ENCODE measurements at places on chromosomes 3 and 15.

DNA sequence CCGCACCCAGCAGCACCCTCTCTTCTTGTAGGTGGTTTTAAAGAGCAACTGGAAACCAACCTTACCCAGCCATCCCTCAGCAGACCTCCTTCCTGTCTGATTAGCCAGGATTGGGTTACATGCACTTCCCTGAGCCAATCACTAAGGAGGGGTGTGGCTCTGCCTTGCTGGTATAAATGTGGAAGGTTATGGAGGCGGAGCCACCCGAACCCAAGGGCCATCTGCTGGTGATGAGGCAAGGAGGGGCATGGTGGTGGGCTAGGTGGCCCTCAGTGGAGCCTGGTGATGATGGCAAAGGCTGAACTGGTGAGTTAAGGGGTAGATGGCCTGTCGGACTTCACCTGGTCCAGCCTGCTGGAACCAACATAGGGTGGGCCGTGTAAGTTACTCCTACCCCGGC, 39.8 kb downstream of the CCDC33 start:
- DNase-seq = no peak

DNA sequence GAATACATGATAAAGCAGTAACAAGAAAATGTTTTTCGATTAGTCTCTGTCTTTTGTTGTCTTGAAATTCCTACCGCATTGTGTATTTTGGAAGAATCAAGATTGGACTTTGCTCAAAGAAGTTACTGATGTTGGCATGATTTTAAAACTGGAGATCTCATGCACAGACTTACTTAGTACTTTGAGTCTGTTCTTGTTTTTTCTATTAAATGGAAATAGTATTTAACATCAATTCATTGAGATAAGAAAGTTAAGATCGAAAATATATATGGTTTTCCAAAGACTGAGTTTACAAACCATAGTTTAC, 2.6 kb downstream of the ABHD10 start:
- no peak for DNase-seq

- no peak for DNase-seq
Observed at GRCh38 chr3:25586553-25586952, 78.2 kb downstream of the TOP2B start.

DNA sequence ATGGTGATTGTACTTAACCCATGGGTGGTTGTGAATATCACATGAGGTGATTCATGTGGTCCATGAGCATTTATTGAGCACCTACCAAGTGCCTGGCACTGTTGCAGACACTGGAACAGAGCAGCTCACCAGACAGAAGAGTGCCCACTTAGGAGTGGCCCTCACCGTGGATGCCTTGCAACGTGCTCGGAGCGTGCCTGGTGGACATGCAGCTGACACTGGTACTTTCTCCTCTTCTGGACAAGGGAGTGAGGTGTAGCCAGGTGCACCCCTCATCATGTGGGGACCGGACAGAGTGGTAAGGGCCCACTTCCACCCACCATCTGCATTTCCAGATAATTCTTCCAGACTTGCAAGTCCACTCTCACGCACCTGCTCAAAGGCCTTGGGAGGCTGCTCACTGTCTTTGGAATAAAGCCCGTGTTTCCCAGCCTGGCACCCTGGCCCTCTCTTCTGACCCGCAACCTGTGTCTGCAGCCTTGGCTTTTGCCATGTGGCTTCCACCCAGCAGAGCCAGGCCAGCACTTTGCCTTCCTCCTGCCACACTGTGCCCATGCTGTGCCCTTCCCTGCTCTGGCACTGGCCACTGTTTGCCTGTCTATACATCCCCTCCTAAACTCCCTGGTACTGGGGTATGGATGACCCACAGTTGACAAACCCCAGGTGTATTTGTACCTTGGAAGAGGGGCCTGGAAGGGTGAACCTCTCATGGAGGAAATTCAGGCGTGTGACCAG, 90.9 kb upstream of the SEC13 start:
- DNase-seq = no peak

- DNase-seq = peak; percentile 62
Observed at GRCh38 chr3:42501681-42502428, 588 bp upstream of the VIPR1 start.

GRCh38 chr3:17623464-17623863, 119.0 kb downstream of the TBC1D5 start:
- DNase-seq = no peak

DNA sequence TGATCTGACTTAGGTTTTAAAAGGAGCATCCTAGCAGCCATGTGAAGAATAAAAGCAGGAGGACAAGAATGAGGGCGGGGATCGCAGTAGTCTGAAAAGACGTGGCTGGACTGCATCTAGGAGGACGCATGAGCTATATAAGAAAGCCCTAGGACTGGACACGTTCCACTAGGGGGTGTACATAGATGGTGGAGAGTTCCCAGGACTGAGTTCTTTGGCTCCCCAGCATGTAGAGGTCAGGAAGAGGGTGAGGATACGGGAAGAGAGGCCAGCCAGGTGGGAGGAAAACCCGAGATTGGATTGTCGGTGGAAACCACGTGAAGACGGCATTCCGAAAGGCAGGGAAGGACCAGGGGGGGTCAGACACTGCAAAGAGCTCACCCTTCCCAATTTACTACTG, 64.2 kb upstream of the CFAP161 start:
- DNase-seq = no peak

- DNase-seq = no peak
Observed at GRCh38 chr3:156183396-156183795, 63.0 kb downstream of the KCNAB1 start.

DNA sequence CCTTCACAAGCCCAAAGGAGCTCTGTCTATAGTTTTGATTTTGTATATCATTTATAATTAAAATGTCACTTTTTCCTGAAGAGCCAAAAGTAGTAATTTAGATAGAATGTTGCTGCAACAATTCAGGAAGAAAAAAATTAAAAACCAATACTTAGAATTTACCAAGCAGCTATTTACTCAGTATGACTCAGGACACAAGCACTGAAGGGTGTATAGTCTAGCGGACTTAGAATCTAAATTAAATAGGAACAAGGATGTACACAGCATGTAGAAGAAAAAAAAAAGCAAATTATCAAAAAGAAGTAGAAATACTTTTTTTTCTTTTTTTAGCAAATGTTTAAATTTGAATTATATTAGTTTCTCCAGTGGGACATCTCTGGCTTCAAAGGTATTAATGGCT, 31.6 kb downstream of the PGBD4 start:
- DNase-seq = no peak

GRCh38 chr15:35746121-35746520, 200.2 kb upstream of the DPH6 start:
- no peak for DNase-seq

- no peak for DNase-seq
Observed at GRCh38 chr3:50287262-50287661, 5.0 kb downstream of the IFRD2 start.

DNA sequence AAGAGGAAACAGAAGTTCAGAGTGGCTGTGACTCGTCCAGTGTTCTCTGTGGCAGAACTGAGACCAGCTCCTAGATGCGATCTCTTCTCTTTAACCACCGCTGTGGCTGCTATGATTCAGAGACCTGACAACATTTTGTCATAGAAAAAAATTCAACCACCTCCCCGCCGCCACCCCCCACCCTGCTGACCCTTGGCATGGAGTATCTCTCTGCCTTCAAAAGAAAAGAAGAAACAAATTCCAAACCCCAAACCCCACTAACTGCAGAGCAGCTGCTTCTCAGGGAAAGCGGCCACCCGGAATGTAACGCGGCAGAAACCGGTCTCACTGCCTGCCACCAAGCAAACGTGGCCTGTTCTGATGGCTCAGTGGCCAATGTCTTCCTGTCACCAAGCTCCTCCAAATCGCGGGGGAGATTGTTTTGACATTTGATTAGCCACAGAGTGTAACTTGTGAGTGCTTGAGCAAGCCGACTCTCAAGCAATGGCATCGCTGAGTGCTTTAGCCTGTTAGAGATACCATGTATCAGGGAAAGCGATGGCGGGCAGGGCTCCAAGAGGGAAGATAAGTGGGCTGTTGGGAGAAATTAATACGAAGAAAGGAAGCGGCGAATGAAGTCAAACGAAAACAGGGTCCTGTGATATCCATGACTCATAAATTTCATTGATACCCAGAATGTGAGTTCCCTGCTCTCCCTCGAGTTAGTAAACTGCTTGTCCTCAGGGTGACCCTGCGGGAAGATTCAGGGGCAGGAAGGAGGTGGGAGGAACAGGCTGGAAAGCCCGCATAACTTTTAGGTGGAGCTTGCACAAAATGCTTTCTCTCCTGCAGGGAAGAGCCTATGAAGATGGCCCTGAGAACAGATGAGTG, 44.8 kb upstream of the TLE3 start:
- peak; percentile 62 for DNase-seq
